ENCODE measurements at places on chromosomes 2 and 18. TPM values are rescaled to one million over a fixed set of nuclear protein-coding genes. Genes with fewer than 3 reads are reported as not detected.

Gene CLEC4F
- total RNA-seq = not detected

Gene HTR2B
- 0.13 TPM for total RNA-seq

Gene CXCR1
- not detected for total RNA-seq

Gene USP37
- 6.0 TPM for total RNA-seq

Gene ABCG8
- not detected for total RNA-seq

Gene AQP12A
- not detected for total RNA-seq

Gene FEV
- not detected for total RNA-seq

Gene GAL3ST2
- total RNA-seq = not detected

Gene RAB6C
- not detected for total RNA-seq

Gene GAREM2
- total RNA-seq = 4.0 TPM

Gene PLA2R1
- 0.11 TPM for total RNA-seq

All from SK-MEL-5 (cell line).